ENCODE measurements at places on chromosomes 6 and 20. TPM values are rescaled to one million over a fixed set of nuclear protein-coding genes. Genes with fewer than 3 reads are reported as not detected.

- DNase-seq: no peak
These were observed 1279.9 kb upstream of the EYS start for GRCh38 chr6:66986940-66987339.

- no peak for DNase-seq
These were observed 69.7 kb downstream of the SUN5 start for GRCh38 chr20:32934580-32934979.

DNA sequence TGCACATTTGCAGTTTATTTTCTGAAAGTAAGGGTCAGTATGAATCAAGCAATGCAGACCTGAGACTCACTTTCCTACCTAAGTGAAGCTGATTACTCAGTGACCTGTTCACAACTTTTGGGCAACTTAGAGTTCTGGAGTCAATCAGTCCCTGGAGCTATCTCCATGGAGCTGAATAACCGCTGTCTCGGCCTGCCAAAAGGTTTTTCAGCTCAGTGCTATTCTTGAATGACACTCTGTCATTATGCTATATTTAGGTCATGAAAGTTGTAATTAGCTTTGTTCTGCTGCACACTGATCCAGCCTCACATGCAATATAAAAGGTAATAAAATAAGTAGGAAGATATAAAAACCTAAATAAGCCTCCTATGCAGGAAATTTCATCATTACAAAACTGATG lies 356.0 kb downstream of the BMP2 start:
- no peak for DNase-seq

The MRPS18B gene
- 122 TPM for total RNA-seq

GRCh38 chr20:504632-505075 lies 38.9 kb downstream of the CSNK2A1 start:
- no peak for DNase-seq

- no peak for DNase-seq
These were observed 73.1 kb downstream of the CARMIL1 start for GRCh38 chr6:25352285-25352684.

- DNase-seq: peak; percentile 91
These were observed 102.7 kb upstream of the CNKSR3 start for GRCh38 chr6:154613137-154613676.

DNA sequence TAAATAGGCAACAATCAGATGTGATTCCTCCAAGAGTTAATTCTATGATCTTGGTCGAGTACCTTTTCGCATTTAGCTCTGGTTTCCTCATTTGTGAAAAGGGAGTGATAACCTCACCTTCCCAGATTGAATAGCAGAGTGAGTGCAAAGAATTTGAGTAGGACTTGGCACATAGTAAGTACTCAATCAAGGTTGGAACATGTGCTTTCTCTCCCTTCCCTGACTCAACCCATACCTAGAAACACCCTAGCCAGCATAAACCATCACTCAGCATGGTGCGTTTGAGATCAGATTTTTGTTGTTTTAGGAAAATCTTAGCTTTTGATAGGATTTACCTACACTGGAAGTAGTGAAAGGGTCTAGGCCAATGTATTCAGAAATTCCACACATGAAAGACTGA lies 333.4 kb upstream of the NT5E start:
- no peak for DNase-seq

DNA sequence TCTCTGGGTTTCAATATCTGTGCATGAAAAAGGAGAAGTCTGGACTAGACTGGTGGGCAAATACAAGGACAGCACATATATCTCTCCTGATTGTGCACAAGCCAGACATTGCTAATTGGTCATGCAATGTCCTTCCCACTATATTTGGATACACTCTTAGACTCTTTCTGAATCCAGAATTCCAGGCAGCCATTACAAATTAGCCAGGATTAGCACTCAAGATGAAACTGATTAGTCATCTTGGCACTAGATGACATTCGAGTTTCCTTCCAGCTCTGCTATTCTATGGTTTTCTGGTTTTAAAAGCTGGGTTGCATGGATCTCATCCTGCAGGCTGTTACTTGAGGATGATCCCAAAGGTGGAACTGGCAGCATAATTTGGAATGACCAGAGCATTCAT lies 73.2 kb downstream of the SCP2D1 start:
- peak; percentile 57 for DNase-seq

The AHI1 gene
- total RNA-seq: 22.9 TPM

The ZNF76 gene
- total RNA-seq: 12.4 TPM

The OR2B6 gene
- total RNA-seq: not detected

DNA sequence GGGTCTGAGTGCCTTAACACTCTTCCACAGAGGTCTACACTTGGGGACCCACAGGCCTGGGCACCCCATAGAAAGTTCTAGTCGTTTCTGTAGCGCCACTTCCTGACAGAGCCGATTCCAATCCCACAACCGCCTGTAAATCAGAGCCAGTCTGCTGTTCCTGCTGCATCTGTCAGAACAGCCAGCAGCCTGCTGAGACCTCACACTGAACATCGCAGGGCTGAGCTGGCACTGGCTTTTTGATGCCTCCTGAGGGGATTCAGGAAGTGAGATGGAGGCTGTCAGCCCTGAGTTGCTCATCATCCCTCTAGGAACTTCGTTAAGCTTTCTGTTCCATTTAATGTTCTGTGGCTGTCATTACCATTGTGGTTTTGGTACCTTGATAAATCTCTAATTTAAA lies 48.9 kb downstream of the DCBLD1 start:
- peak; percentile 62 for DNase-seq

GRCh38 chr6:108432143-108432542 lies 128.6 kb upstream of the FOXO3 start:
- no peak for DNase-seq

The ULBP3 gene
- 13.6 TPM for total RNA-seq

GRCh38 chr6:34350934-34351217 lies 41.6 kb downstream of the NUDT3 start:
- DNase-seq: no peak

GRCh38 chr6:100344321-100344720 lies 120.4 kb downstream of the SIM1 start:
- DNase-seq: no peak

GRCh38 chr20:3378138-3378537 lies 29.3 kb downstream of the DNAAF9 start:
- no peak for DNase-seq

- DNase-seq: no peak
These were observed 28.4 kb downstream of the TGM2 start for GRCh38 chr20:38136421-38137245.

- DNase-seq: peak; percentile 9
These were observed 19.1 kb upstream of the HLA-DQB1 start for GRCh38 chr6:32685603-32686002.

The GPX5 gene
- not detected for total RNA-seq

DNA sequence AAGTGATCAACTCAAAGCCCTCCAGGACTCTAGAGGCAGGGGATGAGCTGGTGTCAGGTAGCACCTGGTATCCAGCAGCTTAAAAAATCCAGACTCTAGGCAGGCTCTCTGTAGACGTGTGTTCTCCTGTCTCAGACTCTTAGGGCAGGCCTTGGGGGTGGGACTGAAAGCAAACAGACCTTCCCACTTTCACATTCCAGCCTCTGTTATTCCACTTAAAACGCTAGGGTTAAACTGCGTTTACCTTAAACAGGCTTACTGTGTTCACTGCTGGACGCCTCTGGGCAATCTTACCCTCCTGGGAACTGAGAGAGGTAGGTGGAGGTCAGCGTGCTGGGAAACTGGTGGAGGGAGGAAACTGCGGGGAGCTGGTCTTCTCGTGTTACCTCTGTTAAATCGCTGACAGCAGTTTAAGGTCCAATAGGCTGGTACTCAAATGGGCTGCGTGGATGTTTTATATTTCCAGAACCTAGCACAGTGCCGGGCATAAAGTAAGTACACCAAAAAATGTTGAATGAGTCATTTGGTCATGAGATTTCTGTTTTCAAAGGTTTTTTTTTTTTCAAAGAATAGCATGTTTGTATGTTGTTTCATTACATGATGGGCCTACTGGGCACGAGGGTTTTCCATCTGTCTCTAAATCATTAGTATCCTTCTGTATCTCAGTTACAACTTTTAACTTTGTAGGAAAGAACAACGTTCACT lies at the start of gene GCNT2:
Gene GCNT2 (plus strand): TSS at position 248 of the 705 bp plus-strand sequence. CDS start 7,561 bp downstream, outside the sequence.
- DNase-seq: peak; percentile 54

DNA sequence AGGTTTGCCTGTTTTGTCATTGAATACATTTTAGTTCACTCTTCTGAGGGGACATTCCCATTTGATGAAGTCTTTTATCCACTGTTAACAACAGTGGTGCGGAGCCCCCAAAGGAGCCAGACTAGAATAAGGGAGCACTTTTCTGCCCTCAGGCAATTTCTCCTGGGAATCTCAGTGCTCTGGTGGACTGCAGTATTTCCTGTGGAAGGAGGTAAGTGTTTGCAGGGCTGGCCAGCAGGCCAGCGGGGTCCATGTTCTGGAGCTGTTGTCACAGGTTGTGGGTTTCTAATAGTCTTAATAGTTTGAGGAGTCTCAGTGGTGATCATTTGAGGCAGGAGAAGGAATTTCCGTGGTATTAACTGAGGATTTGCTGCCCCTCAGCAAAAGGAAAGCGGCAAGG lies 83.5 kb downstream of the ASXL1 start:
- no peak for DNase-seq

DNA sequence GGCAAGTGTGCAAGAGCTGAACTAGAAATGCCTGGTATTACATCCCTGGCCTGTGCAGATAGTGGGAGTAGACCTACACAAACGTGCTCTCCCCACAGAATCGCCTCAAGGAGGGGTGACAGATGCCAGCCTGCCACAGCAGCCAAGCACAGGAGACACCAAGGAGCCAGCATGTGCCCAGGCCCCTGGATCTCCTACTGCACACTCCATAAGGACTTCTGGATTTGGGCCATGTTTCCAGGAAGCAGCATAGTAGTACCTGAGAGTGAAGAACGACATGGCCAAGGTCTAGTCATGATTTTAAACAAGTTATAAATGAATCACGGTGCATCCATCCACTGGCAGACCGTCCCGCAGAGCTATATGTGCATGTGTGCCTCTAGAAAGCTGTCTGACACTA lies 232.2 kb downstream of the SYNDIG1 start:
- DNase-seq: no peak

DNA sequence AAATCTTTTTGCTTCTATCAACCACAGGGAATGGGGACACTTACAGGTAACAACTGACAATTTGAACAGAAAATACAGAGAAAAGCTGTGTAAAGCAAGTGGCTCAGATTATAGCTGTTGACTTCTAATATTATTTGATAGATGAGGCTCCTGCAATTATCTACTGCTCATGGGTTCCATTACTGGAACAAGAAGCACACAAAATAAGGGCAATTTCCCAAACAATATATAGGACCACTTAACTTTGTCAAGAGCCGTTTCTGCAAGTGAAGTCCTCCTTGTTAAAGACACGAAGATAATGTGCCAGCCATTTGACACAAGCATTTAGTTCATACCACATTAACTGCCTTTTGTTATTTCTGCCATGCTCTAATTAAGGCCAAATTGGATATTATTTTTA lies 315.5 kb upstream of the ARID1B start:
- no peak for DNase-seq

The COL20A1 gene
- not detected for total RNA-seq

DNA sequence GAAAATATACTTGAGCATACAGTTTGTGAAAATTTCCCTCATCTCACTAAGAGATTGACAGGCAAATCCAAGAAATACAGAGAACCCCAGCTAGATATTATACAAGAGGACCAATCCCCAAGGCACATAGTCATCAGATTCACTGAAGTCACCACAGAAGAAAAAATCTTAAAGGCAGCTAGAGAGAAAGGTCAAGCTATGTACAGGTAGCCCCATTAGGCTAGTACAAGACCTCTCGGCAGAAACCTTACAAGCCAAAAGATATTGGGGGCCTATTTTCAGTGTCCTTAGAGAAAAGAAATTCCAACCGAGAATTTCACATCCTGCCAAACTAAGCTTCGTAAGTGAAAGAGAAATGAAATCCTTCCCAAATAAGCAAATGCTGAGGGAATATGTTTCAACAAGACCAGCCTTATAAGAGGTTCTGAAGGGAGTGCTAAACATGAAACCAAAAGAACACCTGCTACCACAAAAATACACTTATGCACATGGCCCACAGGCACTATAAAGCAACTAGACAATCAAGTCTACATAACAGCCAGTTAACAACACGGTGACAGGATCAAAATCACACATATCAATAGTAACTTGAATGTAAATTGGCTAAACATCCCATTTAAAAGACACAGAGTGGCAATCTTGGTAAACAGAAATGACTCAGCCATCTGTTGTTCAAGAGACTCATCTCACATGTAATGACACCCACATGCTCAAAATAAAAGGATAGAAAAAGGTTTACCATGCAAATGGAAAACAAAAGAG lies 96.3 kb downstream of the FHL5 start:
- no peak for DNase-seq

DNA sequence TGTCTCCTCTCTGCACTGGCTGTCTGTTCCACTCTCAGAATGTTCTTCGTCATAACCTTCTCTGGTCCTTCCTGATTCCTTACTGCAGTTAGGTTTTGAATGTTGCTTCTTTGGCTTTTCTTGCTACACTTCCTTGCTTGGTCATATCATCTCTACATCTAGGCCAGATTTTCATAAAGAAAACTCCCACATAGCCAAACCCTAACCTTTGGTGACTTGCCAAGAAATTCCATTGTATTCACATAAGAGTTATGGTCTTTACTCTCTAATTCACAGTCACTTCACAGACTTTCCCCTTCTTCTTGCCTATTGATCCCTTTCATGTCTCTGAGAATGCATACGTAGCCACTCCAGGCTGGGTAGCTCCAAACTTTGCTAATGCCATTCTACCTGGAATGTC lies 41.9 kb upstream of the SIM1 start:
- DNase-seq: no peak

GRCh38 chr6:139846538-139847456 lies 472.3 kb upstream of the CITED2 start:
- no peak for DNase-seq

DNA sequence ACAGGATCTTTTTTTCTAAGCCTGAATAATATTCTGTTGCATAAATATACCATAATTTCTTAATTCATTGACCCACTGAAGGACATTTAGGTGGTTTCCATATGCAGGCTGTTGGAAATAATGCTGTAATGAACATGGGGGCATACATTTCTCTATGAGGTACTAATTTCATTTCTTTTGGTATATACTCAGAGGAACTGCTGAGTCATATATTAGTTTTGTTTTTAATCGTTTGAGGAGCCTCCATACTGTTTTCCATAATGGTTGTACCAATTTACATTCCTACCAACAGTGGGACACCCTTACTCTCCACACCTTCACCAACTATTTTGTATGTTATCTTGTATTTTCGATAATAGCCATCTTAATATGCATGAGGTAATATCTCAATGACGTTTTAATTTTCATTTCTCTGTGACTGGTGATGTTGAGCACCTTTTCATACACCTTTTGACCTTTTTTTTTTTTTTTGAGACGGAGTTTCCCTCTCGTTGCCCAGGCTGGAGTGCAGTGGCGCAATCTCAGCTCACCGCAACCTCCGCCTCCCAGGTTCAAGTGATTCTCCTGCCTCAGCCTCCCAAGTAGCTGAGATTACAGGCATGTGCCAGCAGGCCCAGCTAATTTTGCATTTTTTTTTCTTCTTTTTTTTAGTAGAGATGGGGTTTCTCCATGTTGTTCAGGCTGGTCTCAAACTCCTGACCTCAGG lies 187.4 kb downstream of the RNGTT start:
- DNase-seq: no peak
